ENCODE measurements at places on chromosomes 3 and 15.

GRCh38 chr3:60085649-60086048 is 1035.8 kb upstream of the CFAP20DC start:
- no peak for DNase-seq

- DNase-seq = no peak
Measured at GRCh38 chr3:9669720-9670432, 20.6 kb downstream of the MTMR14 start.

- no peak for DNase-seq
Measured at GRCh38 chr3:151878465-151878864, 5.0 kb downstream of the SUCNR1 start.

DNA sequence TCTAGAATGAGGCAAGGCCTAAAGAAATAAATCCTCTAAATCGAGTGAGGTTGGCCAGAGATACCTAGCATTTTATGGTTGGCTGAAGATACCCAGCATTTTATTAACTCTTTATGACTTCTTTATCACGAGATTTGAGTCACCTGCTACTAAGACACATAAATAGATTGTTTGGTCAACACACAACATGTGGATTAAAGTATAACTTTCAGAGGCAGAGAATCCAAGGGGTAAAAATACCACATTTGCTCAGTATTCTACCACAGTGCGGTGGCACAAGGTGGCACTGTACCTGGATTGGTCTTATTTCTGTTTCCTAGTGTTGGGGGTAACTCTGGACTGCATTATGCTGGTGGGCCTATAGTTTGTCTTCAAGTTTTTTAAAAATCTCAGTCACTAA is 27.0 kb upstream of the VILL start:
- no peak for DNase-seq

DNA sequence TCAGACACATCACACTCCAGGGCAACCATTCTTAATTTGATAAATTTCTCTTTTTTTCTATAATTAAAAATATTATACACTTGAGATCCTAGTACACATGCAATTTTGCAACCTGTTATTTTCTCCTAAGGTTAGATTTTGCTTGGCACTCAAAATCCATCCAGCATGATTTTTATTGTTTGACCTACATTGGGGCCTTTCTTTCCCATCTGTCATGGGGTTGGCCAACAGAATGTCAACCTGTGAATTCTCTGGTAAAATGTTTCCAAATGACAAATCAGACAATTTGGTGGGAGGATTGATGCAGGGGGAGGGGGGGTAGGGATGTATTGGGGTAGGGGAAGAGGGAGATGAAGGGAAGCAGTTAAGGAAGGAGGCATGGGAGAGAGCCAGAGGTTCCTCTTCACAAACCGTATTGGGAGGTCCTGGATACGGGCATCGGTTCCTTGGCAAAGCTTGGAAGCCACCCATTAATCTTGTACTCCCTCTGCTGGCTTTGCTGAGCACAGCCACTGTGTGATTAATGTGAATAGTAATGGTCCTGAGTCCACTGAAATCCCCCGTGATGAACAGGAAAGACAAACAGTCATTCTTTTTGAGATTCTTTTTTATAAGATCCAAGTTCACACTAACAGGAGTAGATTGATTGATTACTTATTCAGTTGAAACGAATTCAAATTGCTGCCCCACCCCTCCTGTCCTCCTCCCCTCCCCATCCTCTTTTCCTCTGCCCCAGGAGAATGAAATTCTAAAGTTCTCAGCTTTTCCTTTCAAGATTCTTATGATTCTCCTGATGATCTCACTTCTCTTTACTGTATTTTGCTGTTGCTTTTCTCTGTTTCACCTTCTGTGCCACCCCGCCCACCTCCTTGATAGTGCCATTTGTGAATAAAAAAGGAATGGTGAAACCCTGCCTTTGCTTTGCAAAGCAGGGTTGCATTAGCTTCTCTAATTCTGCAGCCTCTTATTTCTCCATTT is 82.2 kb upstream of the SLC25A26 start:
- peak; percentile 41 for DNase-seq

GRCh38 chr3:191260431-191261303 is 61.6 kb downstream of the OSTN start:
- DNase-seq = no peak

DNA sequence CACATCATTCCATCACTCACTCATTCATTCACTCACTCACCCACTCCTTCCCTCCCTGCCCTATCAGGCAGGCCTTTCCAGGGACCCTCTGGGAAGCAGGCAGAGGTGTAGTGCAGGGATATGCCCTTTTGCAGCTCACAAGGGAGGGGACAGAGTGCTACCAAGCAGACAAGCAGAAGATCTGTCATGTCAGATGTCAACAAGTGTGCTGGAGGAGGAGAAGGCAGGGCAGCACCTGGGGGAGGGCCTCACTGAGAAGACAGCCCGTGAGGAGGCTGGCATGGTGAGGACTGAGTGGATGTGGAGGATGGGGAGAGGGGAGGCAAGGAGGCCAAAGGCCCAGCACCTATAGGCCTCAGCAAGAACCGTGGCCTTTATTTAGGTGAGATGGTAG is 15.3 kb downstream of the ABTB1 start:
- no peak for DNase-seq

DNA sequence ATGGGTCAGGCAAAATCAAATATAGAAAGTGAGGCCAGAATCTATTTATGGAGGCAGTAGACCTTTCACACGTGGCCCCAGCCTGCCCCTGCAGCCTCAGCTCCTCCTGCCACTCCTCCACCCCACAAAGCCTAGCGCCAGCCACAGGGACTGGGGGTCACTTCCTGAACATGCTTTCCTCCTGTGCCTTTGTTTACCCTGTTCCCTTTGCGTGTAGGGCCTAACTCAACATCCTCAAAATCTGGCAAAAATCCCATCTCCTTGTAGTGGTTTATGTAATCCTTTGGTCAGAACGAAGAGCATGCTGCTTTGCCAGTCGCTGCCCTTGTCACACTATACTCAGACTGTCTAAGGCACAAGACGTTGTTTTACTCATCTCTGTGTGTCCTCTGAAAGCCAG is 39.6 kb downstream of the KBTBD12 start:
- peak; percentile 26 for DNase-seq

DNA sequence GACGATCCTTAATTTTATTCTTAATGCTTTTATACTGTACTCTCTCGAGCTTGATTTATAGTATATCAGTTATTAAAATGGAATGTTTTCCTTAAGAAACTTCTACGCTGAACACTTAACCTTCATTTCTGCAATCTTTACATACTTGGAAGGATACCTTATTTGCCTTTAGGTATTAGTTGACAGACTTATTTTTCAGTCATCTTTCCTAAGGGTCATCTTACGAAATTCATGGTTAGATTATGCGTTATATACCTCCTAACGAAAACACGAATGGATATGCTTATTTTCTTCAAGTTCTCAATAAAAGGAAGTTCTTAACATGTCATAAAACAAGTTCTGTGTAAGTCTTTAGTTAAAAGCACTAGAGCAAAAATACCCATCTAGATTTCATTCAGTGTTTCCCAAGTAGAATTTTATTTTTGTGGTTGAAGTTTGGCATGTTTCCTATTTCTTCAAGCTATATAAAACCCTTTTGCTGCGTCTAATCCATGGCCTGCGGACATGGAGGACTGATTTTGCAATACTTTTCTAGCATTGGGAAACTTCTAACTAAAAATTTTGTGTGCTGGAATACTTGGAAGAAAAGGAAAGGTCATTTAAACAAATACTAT is 231.3 kb downstream of the TP63 start:
- no peak for DNase-seq

- no peak for DNase-seq
Measured at GRCh38 chr3:45029661-45030060, 3.6 kb downstream of the CLEC3B start.

GRCh38 chr3:48013288-48013980 is 2.8 kb downstream of the MAP4 start:
- DNase-seq = no peak

DNA sequence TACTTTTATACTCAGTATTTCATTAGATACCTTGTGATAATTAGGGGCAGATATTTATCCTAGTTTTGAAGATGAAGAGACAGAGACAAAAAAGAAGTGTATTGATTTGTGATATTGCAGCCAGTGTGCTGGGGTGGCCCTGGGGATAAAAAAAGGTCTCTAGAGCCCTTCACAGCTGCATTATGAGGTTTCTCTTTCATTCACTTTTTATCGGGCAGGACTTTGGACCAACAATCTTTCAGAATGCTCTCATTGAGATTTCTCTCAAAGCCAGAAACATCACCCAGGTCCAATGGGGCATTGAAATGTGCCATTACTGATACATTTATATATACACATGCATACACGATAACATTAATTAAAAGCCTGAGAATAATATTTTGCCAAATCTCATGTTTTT is 20.5 kb upstream of the SELENOT start:
- no peak for DNase-seq

- DNase-seq = no peak
Measured at GRCh38 chr3:73509066-73509465, 115.7 kb downstream of the PDZRN3 start.

GRCh38 chr15:83327041-83327440 is 42.6 kb upstream of the BNC1 start:
- DNase-seq = no peak

DNA sequence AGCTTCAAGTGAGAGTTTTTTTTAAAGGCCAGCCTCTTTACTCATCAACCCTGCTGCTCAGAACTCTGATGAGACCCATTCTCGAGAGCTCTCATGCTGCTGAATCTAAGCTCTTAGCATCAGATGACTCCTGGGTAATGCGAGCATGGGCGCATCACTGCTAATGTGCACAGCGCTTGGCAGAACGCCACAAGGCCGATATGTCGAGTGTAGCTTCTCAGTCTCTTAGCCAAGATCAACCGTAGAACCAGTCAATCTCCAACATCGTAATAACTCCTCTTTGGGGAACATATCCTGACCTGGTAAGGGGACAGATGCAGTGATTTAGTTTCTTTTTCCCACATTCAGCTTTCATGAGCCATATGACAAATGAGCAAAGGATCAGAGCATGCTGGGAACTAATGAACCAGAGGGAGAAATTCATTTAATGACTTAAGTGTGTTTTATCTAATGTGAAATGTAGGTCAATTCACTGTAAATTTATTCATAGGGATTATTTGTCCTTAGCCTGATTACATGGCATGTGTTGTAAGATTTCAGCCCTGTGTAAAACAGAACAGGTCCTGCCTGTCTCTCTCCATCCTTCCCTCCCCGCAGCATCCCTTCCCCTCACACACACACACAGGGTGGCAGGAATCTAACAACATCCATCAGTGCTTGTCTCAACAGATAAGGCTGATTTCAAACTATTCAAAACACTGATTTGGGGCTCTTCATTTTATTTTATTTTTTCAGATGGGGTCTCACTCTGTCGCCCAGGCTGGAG is 195.4 kb upstream of the C2CD4B start:
- no peak for DNase-seq

DNA sequence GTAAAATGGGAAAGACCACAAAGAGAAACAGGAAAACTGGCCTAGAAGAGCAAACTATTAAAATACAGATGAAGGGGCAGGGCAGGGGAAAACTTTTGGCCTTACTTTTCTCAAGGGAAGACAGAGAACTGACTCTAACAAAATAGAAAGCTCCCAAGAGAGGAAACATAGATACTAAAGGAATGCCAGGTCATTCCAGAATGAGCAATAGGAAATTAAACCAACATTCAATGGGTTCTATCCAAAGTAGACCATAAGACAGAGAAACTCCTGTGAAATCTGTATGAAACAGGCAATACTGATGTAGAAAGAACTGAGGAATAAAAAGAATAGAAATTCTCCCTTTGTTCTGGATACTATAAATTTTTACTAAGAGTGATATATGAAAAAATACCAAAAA is 491.8 kb downstream of the MECOM start:
- DNase-seq = no peak

- DNase-seq = peak; percentile 40
Measured at GRCh38 chr3:171347301-171348039, 112.7 kb downstream of the TNIK start.

DNA sequence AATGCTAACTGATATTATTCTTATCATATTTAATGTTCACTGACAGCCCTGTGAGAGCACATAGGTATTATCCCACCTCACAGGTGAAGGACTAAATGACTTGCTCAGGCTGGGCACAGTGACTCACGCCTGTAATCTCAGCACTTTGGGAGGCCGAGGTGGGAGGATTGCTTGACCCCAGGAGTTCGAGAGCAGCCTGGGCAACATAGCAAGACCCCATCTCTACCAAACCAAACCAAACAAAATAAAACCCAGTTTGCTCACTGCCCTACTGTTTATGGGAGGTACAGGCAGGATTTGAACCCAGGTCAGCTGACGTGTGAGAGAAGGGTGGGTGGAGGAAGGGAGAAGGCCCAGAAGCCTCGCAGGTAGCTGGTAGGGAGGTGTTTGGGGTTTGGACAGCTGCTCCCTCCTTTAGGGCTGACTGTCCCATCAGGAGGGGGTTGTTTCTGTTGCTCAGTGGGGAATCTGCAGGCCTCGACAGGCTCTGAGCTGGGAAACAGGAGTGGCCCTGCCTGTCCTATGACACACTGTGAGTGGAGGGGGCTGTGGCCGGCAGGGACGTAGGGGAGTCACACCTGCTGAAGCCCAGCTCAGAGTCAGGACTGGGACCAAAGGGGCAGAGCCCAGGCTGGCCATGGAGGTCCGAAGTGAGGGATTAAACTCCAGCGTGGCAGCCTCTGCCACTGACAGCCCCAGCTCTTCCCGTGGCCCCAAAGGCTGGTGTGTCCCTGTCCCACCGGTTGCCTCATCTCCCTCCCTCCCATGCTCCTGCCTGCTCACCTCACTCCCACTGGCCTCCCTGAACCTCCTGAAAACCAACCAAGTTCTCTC is 25.3 kb downstream of the BHLHE40 start:
- DNase-seq = no peak

DNA sequence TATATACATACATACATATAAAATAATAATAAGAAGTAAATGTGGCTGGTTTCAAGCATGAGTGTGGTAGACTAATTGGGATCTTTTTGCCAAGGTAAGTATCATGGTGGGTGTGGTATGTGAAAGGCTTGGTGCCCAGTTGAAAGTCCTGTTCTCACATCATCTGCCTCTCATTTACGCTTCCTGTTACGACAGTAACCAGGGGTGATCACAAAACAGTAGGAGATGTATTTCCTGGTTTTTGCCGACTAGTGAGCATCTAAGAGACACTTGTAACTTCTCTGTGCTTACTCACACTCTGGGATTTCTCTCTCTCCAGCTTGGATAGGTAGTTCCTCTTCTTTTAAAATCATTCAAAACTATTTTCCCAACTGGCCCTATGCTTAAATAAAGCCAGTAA is 1028.3 kb upstream of the NR2F2 start:
- DNase-seq = no peak

- DNase-seq = no peak
Measured at GRCh38 chr3:42473083-42473932, 29.1 kb upstream of the VIPR1 start.
